Activated CD8-positive, alpha-beta T cell treated with anti-CD3 and anti-CD28 coated beads for 36 hours (primary cell): ENCODE measurements at places on chromosomes 2 and 18.
A peak's percentile ranks its signal among the peaks of the same experiment; 100 is the strongest.

- no peak for DNase-seq
Measured at GRCh38 chr18:48279312-48279711, 129.9 kb downstream of the ZBTB7C start.

GRCh38 chr2:30332791-30333453, 101.6 kb downstream of the LBH start:
- peak; percentile 79 for DNase-seq

DNA sequence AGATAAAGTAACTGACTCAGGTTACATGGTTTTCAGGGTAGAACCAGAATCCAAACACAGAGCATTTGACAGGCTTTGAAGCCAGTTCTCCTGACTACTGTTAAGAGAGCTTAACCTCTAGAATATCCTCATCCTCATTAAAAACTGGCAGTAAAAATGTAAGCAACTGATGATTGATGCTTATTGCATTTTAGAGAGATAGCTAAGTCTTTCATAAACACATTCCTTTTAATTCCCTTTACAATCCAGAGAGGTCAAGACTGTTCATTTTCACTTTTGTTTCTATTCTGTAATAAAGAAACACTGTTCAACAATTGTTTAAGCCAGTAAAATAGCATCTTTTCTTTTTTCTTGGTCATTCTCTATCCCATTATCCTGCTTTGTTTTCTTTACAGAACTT, 53.9 kb upstream of the RAB27B start:
- DNase-seq: no peak

DNA sequence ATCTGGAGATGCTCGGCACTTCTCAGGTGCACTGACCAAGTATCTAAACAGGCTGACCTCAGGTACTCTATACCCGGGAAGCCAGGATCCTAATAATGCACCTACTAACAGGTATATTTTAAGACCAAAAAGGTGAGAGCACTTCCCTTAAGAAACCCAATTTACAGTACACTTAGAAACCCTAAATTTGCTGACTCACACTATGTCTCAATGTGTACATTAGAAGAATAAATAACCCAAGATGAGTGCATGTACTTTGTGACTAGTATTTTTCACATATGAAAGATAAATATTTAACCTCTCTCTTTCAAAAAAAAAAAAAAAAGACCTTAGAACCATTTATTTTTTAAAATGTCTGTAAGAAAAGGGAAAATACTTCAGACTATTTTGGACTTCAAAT, 118.8 kb downstream of the ZNF516 start:
- no peak for DNase-seq

DNA sequence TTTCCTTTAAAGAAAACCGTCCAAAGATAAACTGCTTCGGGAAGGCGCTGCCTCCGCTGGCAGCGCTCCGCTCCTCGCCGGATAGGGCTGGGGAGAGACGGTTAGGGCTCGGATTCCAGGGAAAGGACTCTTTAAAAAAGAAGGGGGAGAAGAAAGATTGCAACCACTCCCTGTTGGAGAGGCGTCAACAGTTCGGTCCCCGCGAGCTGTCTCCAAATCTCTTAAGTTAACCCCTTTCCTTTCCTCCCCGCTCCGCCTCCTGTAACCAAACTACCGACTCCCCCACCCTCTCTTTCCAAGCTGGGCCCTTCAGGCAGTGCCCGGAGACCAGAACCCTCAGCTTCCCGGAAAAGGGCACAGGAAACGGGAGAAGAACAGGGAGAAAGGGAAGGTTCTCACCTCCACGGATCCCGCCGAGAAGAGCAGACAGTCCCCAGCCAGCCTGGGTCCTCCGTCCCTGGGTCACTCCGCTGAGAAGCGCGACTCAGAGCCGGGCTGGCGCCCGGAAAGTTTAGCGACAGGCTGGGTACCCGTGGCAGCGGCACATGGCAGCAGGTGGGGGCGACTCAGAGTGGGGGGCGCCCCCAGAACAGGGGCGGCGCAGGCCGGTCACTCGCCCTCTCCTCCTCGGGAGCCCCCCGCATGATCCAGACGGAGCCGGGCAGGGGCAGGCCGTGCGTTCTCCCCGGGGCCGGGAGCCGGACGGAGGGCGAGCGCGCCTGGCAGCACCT, 675 bp downstream of the FZD5 start:
- DNase-seq: peak; percentile 51

- no peak for DNase-seq
Measured at GRCh38 chr2:241733391-241734207, 831 bp upstream of the D2HGDH start.

GRCh38 chr2:86298411-86299390, 38.7 kb downstream of the REEP1 start:
- no peak for DNase-seq
